ENCODE measurements at places on chromosomes 11 and 22.

GRCh38 chr22:43036282-43036829 is 21.4 kb upstream of the PACSIN2 start:
- no peak for DNase-seq

GRCh38 chr22:26134654-26135330 is 34.5 kb upstream of the SEZ6L start:
- no peak for DNase-seq

DNA sequence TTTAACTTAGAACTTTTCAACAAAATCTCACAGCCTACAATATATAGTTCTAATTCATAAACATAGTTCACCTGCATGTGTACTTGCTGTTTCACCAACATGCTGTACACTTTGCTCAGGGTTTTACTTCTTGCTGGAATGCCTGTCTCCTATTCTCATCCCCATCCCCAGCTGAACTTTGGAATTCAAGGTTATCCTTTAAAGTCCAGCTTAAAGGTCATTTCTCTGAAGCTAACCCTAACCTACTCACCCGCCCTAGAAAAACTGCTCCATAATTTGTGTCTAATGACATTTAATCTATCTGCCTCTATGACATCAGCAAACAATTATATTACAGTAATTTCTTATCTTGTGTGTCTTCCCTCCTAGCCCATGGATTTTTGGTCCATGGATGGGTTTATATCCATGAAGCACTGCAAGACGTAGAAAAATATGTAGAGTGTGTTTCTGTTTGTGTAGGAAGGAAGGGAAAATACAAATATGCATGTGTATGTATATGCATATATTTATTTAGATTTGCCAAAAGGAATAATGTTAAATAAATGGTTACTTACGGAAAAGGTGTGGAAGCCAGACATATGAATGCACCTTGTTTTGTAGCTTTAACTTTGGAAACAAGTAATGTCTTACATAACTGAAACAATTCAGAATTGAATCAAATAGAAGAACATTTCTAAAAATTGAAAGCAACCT is 99.5 kb upstream of the APOA1 start:
- no peak for DNase-seq

DNA sequence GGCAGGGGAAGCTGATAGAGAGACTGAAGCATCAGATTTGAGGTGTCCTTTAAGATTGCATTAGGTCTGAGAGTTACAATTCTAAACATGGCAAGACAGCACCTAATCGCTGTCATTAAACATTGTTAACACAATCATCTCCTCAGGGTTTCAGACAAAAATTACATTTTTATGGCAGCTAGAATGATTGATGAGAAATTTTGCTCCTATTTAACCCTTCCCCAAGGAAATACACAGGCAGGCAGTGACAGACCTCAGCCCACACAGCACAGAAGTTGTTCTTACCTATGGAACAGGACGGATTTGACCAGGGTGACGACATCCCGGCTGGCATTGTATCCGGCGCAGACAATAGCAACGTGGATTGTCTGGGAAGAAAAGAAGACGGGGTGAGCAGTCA is 294.3 kb downstream of the LARGE1 start:
- no peak for DNase-seq

DNA sequence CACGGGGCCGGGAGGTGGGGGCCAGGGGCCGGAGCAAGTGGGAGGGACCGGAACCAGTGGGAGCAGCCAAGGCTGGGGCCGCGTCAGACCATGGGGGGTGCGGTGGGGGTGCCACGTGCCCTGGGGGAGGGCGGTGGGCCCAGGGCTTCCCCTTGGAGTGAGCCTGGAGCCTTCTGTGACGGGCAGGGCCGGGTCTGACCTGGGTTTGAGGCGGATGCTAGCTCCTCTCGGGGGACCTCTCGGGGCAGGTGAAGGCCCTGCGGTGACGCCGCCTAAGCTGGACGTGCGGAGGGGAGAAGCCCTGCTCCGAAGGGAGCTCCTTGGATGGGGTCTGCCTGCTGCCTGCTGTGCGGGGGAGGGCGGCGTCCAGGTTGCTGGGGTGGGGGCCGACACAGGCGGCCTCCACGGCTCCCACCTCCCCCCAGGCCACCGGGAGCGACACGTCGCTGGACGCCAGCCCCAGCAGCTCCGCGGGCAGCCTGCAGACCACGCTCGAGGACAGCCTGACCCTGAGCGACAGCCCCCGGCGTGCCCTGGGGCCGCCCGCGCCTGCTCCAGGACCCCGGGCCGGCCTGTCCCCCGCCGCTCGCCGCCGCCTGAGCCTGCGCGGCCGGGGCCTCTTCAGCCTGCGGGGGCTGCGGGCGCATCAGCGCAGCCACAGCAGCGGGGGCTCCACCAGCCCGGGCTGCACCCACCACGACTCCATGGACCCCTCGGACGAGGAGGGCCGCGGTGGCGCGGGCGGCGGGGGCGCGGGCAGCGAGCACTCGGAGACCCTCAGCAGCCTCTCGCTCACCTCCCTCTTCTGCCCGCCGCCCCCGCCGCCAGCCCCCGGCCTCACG is 115.0 kb downstream of the CACNA1I start:
- no peak for DNase-seq

DNA sequence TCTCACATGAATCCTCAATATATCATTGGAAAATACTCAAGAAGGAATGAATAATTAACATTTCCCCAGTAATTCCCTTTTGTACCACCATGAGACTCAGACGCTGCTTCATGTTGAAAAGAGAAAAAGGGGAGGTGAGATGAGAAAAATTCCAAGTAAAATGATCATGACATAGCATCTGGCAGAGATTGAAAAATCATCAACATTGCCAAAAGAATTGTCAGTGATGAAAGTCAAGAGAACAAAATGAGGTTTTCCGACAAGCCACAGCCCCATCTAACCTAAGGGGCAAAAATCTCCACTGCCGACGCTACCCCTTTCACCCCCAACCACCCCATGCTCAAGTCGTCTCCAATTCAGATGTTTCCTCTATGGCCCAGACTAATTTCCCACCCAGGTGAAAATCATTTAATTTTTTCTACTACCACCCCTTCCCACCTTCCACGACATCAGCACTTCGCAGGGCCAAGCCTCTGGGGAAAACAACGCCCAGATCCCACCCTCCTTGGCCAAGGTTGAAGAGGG is 1.2 kb downstream of the RAB6A start:
- DNase-seq = no peak

- DNase-seq = no peak
Measured at GRCh38 chr11:97754976-97755375, 1265.8 kb upstream of the CNTN5 start.

DNA sequence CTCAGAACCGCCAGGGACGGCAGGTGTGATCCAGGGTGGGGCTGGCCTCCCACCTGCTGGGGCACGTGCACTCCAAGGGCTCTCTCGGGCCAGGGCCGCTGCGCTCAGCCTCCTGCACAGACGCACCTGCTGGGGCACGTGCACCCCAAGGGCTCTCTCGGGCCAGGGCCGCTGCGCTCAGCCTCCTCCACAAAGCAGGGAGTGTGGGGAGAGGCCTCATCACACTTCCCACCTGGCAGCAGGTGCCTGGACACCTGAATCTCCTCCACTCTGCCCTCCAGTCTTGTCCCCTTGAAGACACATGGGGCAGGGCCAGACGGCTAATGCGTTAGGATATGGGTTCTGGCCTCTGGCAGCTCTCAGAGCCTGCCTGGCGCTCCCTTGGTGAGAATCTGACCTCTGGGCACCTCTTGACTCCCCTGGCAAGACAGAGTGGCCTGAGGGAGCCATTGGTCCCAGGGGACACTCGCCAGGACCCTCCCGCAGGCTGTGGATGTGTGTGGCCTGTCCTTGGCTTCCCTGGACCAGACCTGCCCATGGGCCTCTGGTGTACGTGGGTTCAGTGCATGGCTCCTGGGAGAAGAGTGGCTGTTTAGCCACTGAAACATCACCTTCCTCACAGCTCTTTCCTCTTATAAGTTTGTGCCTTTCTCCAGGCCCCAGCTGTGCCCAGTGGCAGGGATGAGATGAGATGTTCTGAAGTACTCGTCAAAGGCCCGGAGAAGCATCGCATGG is 73.5 kb downstream of the BRD1 start:
- DNase-seq = no peak

GRCh38 chr11:23021287-23021863 is 161.1 kb upstream of the CCDC179 start:
- DNase-seq = no peak

GRCh38 chr22:27750584-27751265 is 50.8 kb downstream of the MN1 start:
- no peak for DNase-seq

- DNase-seq = no peak
Measured at GRCh38 chr22:27314276-27314807, 487.2 kb downstream of the MN1 start.

All from activated CD4-positive, alpha-beta memory T cell treated with anti-CD3 and anti-CD28 coated beads, Interleukin-2, amount 10 ng/mL, durations not matched to agents 7 days and 5 days (primary cell).